ENCODE measurements at places on chromosomes 7 and 10.

- DNase-seq = no peak
Observed at GRCh38 chr10:50585921-50586739, 37.6 kb downstream of the SGMS1 start.

- DNase-seq = peak; percentile 34
Observed at GRCh38 chr10:121539786-121540185, 58.5 kb downstream of the FGFR2 start.

GRCh38 chr7:25249772-25250171, 21.5 kb upstream of the NPVF start:
- no peak for DNase-seq

GRCh38 chr7:126302639-126303038, 950.1 kb downstream of the GRM8 start:
- no peak for DNase-seq

- DNase-seq = no peak
Observed at GRCh38 chr10:26157734-26158133, 58.8 kb upstream of the GAD2 start.
